Activated naive CD4-positive, alpha-beta T cell (primary cell): ENCODE measurements at places on chromosomes 16 and 17.

GRCh38 chr17:1736348-1737281 is 6.1 kb upstream of the SERPINF2 start:
- no peak for DNase-seq

DNA sequence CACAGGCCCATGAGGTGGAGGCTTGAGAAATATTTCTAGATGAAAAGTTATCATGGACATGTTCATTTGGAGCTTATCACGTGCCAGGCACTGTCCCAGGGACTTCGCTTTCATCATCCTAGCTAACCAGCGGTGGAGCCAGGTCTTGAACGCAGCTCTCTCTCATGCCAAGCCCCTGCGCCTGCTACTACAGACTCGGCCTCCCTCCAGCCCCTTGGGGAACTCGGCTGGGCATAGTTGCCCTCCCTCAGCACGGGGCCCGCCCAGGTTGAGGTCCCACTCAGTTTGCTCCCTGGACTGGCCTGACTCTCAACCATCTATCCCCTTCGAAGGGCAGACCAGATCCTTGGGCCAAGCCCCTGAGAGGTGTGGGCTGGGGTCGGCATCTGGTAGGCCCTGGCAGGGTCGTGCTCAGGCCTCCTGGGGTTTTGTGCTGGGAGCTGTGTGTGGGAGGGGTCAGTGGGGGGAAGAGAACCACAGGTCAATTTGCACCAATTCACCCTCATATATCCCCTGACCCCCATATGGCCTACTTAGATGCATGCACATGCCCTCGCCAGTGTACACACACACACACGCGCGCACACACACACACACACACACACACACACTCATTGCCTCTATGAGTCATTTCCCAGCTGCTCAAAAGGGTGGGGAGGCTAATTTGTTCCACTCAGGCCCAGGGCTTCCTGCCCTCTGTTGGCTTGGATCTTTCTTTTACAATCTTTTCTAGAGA is 12.1 kb upstream of the SCN4A start:
- no peak for DNase-seq

- DNase-seq: no peak
Measured at GRCh38 chr17:67588326-67588725, 129.4 kb upstream of the NOL11 start.

DNA sequence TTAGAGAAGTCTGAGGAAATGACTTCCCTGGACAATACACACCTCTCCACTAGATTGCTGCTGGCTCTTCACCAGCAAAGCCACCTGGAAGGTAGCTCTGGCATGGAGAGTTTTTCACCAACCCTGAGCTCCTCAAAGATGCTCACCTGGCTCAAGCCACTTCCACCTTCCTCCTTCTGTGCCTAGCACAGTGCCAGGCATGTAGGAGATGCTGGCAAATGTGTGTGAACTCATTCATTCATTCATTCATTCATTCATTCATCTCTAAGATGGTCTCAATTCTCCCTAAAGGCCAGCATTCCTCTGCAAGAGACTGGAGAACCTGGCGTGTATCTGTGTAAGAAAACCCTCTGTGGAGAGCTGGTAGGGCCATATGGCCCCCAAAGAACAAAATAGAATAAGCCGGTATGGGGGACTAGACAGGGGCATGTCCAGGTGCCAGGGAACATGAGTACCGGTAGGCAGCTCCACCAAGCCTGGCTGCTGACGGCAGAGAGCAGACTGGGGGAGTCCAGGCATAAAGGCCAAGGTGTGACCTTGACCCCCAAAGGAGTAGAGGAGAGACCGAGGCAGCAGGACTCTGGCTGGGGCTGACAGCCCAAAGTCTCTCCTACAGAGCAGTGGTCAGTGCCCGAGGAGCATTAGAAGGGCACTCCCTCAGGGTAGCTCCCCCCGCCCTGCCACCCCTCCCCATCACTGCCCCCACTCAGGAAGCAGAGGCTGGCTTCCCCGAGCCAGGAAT is 132.2 kb upstream of the TNRC6C start:
- DNase-seq: no peak

GRCh38 chr16:80611171-80611929 is 70.6 kb downstream of the DYNLRB2 start:
- no peak for DNase-seq

DNA sequence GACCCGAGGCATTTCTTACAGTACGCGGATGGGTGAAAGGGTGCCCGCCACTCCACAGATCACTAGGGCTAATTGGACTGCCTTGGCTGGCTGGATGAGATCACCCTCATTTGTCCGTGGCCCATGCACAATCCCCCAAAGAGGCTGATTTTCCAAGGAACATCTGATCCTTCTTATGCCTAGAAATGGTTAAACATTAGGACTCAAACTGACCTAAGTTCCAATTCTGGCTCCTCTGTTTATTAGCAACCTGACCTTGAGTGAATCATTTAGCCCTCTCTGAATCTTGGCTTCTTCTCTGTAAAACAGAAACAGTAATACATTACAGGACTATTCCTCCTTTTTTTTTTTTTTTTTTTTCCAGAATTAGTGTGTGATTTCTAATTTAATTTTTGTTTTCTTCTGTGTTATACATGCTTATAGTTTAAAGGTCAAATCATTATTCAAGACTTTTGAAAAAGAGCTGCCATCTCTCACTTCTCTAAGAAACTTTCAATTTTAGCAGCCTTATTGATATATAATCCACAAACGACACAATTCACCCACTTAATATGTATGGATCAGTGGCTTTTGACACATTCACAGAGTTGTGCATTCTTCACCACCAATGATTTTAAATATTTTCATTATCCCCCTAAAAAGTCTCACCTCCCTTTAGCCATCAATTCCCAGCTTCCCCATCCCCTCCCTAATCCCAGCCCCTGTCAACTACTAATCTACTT is 45.4 kb upstream of the TMEM132E start:
- DNase-seq: no peak
